Stimulated activated CD4-positive, alpha-beta T cell treated with anti-CD3 and anti-CD28 coated beads, Interleukin-1b, Interleukin-23, amount 100 ng/mL, for 1 hour (primary cell): ENCODE measurements at places on chromosomes 2 and 18.

- no peak for DNase-seq
These were observed 99.6 kb upstream of the CSRNP3 start for GRCh38 chr2:165369898-165370296.

DNA sequence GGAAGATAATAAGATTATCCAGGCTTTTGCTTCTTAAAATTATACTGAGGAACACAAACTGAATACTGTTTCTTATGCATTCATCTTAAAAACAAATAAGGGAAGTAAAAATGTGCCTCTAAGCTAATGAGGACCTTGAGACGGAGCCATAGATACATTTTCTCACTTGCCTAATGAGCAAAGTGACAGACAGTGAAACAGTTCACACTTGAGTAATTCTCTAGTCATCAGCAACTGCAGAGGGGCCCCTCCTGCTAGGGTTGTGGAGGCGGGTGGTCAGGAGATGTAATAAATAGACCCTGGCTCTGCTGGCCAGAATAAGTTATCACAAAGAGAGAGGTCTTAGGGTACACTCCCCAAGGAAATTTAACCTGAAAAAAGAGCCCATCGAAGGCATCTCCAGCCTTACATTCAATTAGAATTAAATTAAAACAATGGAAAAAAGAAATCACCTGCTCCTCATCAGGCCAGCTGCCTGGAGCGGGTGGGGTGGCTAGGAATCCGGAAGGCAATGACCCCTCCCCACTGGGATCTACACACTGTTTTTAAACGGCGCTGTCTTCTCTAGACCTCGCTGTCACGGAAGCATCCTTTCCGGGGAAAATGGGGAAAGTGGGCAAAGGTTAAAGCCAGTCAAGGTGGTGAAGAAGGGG lies 32.6 kb upstream of the INSIG2 start:
- no peak for DNase-seq

- DNase-seq = no peak
These were observed 1481.6 kb upstream of the PIK3C3 start for GRCh38 chr18:40473221-40474029.

- DNase-seq = no peak
These were observed 281.2 kb upstream of the LYPD1 start for GRCh38 chr2:132951008-132951714.

- no peak for DNase-seq
These were observed 329.5 kb downstream of the PAX3 start for GRCh38 chr2:221969087-221969829.

- no peak for DNase-seq
These were observed 76.9 kb upstream of the NABP1 start for GRCh38 chr2:191601060-191601459.

DNA sequence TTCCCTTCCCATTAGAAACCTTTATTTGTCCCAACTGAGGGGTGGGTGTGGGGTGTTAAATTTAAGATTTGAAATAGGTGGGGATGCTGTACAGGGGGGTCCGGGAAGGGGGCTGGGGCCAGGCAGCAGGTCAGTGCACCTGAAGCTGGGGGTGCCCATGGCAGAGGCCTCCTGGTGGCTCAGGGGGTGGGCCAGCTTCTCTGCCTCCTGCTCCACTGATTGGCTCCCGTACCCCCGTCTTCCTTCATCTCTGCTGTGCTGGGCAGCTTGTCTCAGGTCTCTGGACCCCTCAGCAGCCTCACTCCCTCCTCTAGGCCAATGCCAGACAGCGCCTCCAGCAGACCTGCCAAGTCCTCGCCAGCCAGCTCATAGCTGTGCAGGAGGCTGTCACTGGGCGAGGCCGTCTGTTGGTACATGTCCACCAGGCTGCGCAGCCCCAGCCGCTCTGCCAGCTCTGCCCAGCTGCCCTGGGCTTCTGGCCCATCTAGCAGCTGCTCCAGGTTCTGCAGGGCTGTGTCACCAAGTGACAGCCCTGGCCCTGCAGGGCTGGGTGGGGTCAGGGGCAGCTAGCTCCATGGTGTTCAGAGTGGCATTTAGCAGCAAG lies 2.0 kb upstream of the ANKRD62 start:
- DNase-seq = no peak

- DNase-seq = no peak
These were observed 163.8 kb downstream of the SETBP1 start for GRCh38 chr18:44844486-44844885.

DNA sequence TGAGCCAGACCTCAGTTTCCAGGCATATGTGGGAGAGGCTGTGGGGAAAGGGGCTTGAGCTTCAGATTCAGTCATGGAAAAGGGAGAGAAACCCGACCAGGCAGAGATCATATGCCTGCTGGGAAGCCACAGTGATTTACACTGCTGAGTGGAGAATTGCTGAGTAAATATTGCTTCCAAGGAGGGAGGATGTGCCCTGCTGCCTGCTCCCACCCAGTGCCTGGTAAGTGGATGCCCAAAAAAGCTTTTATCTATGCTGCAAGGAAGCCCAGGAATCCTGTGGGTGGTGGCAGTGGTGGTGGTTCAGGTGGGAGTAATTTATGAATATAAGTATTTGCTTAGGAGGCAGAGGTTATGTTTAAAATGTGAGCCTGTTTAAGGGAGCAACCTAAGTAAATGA lies 39.5 kb downstream of the INO80C start:
- DNase-seq = no peak

DNA sequence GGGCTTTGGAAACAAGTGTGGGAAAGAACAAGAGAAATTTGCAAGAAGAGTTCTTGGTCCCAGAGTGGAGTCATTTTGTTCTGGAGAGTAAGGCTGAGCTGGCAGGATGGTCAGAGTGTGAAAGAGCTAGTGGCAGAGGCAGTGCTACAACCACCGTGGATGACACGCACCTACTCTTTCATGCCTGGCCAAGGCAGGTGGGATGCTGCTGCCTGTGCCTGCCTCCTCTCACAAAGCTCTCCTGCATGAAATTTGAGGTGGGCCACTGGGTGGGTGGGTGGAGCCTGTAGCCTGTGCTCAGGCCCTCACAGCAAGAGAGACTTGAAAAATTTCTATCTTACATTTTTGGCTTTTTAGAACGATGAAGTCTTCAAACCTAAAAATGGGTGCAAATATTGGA lies 9.4 kb upstream of the INO80C start:
- DNase-seq = no peak

- no peak for DNase-seq
These were observed 154.0 kb downstream of the SPP2 start for GRCh38 chr2:234204480-234204879.

- no peak for DNase-seq
These were observed 37.7 kb upstream of the SYT4 start for GRCh38 chr18:43314941-43315340.

DNA sequence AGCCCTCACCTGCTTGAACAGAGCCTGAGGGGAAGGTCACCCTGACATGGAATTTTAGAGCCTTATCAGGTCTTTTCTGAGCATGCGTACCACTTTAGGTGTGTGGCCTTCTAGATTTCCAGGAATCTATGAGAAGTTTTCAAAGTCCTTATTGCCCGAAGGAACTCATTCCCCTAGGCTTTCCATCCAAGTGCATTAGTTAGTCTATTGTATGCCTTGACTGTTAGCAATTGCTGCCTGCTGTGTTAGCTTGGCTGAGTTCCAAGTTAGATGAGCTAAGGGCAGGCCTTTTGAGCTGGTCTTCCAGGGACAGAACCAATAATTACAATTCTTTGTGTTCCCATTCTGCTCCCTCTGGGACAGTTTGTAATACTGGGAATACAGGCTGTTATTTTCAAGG lies 30.8 kb upstream of the PUM2 start:
- DNase-seq = no peak
